ENCODE measurements at places on chromosomes 4 and X.

DNA sequence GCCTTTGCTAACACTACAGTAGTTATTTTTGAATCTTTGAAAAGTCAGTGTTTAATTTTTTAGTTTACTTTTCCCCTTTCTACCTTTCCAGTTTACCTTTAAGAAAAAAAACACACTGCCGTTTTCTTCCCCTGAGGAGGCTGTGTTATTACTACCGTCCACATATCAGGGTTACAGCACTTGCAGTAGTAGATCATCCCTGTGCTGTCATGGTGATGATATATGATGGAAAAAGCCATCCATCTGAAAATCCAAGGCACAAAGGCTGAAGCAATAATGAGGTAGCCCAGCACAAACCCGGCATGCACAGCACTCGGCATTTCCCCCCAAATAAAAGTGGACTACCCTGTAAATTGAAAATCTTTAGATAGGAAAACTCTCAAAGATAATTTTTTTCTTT is 258.7 kb downstream of the CXXC4 start:
- no peak for DNase-seq

GRCh38 chr4:47690611-47691010 is 147.3 kb downstream of the CORIN start:
- DNase-seq, result no peak

GRCh38 chr4:47617607-47618006 is 132.5 kb downstream of the ATP10D start:
- no peak for DNase-seq

- DNase-seq, result no peak
Observed at GRCh38 chr4:8856835-8857621, 14.6 kb downstream of the HMX1 start.

- DNase-seq, result no peak
Observed at GRCh38 chr4:55512922-55513571, 33.7 kb downstream of the CLOCK start.

DNA sequence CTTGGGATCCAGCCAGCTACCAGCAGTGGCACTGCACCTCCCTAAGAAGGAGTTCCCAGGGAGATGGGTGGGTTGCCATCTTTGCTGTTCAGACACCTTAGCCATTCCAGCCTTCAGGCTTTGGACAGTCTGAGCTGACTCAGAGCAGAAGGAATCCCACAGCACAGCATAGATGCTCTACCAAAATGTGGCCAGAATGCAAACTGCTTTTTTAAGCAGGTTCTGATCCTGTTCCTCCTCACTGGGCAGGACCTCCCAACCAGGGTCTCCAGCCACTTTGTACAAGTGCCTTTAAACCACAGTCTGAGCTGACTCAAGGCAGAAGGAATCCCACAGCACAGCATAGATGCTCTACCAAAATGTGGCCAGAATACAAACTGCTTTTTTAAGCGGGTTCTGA is 209.0 kb downstream of the NPNT start:
- DNase-seq, result no peak

GRCh38 chr4:101528526-101528925 is 181.2 kb upstream of the PPP3CA start:
- no peak for DNase-seq

DNA sequence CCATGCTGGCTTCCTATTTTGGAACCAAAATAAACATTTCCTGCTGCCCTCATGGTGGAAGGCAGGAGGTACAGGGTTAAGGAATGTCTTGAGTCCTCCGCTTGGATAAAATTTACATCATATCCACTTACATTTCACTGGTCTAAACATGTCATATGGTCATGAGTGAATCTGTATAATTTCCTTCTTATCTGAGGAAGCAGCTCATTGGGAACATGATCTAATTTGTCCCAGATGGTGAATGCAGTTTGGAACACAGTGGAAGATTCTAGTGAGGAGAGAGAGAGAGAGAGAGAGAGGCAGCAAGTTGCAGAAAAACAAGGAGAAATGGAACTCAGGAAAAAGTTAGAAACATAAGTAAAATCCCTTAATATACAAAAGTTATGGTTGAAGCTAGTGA is 46.8 kb downstream of the MXRA5 start:
- no peak for DNase-seq

GRCh38 chr4:10690185-10690907 is 5.8 kb upstream of the CLNK start:
- DNase-seq, result no peak

GRCh38 chr4:120691106-120691505 is 231.4 kb downstream of the PRDM5 start:
- no peak for DNase-seq

- no peak for DNase-seq
Observed at GRCh38 chrX:71859637-71860036, 51.0 kb upstream of the NHSL2 start.

- no peak for DNase-seq
Observed at GRCh38 chr4:13176741-13177142, 307.4 kb downstream of the RAB28 start.

- DNase-seq, result peak; percentile 41
Observed at GRCh38 chrX:100768679-100769338, 36.9 kb upstream of the SYTL4 start.

- DNase-seq, result no peak
Observed at GRCh38 chr4:168908093-168908492, 102.0 kb downstream of the CBR4 start.

GRCh38 chr4:21884615-21885014 is 64.0 kb downstream of the KCNIP4 start:
- DNase-seq, result no peak

DNA sequence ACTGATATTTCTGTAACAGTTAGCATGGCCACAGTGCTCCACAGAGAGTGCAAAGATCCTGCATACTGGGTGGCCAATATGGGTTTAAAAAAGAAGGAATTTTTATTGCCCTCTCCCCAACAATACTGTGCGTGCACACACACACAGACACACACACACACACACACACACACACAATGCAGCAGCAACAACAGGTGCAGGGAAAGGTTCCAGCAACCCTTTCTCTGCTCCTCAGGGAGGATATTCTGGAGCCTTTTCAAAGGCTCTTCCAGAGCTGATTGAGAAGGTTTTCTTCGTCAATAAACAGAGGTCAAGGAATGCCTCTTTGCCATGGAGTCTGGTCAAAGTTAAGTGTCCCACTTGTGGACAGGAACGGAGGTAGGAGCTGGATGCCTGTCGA is 84.8 kb upstream of the ZFP42 start:
- DNase-seq, result no peak

- DNase-seq, result no peak
Observed at GRCh38 chrX:28177202-28177601, 196.0 kb upstream of the DCAF8L1 start.

- DNase-seq, result no peak
Observed at GRCh38 chrX:140292961-140293360, 211.9 kb downstream of the SOX3 start.

DNA sequence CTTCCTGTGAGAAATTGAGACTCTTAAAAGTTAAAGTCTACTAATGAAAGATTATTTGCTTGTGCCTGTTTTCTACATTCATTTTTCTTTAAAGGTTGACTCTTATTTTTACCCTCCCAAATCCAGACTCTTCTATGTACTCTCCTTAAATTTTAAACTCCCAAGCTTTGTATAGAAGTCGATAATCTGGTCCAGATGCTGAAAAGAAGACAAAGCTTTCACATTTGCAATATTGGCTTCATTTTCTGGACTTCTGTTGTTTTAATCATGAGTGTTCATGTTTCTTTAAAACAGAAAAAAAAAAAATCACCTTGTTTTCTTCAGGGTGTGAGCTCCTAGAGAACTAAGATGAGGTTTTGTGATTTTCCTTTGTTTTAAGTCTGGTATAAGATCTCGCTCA is 53.2 kb upstream of the TBC1D14 start:
- no peak for DNase-seq

DNA sequence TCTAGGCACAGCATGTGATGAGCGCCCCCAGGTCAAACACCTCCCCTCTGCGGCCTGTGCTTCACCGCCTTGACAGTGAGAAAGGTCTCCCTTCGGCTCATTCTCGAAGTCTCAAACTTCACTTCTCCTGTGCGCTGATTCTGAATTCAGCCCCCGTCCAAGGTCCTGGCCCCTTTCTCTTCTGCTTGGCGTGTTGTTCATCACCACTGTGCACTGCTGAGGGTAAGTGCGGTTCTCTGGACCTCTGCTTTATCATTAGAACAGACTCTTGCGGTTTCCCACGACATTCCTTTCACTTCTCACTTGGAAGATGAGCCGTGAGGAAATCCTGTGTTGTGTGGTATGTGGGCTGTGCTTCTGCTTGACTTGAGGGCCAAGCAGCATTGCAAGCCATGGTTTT is 11.9 kb downstream of the HTT-AS start:
- no peak for DNase-seq

DNA sequence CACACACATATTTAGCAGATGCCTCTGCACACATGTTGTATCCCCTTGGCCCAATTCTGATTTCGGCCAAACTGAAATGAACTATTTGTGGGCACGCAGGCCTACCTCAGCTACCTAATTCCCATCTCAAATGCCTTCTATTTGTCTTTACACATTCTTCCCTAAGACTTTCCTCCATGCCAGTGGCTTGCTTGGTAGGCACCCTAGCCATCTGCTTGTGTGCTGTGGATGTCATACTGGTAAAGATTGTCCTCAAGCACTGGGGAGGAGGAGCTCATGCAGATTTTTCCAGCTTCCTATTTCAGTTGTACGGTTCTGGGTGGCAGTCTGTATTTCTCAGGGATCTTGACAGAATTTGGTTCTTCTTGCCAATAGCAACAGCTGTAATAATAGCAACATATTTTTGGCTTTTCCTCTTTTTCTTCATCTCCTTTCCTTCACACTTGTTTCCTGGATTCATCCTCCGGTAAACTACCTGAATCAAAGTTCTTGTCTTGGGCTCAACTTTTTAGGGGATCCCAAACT is 514.3 kb downstream of the ADGRL3 start:
- no peak for DNase-seq

DNA sequence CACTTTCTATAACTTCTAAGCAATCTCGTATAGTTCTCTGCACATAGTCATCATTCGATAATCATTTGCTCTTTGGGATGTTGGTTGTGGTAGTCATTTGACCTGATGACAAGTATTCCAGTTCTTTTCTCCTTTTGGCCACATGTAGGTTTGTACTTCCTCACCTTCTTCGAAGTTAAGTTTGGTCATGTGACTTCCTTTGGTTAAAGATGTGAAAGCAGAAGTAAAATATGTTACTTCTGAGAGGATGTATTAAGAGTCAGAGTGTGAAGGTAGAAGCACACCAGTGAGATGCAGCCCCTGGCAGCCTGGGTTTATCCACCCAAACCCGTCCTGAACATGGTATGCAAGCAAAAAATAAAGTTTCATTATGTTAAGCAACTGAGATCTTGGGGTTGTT is 48.9 kb upstream of the ZNF518B start:
- no peak for DNase-seq

DNA sequence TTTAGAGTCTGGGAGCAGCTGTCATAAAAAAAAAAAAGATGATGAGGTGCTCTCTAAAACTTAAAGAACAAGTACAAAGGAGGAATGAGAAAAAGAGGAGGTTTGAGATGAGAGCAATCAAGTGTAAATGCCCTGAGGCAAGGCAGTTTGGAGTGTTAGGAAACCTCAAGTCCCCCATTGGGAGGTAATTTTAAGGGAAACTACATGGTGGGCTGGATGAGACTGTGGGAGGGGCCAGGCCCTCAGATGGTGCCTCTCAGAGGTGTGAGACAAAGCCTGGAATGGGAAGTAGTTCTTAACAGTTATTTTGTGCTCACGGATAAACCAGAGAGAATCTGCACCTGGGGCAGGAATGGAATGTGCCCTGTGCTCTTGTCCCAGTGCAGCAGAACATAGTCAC is 1.9 kb upstream of the MAGEB3 start:
- DNase-seq, result no peak

DNA sequence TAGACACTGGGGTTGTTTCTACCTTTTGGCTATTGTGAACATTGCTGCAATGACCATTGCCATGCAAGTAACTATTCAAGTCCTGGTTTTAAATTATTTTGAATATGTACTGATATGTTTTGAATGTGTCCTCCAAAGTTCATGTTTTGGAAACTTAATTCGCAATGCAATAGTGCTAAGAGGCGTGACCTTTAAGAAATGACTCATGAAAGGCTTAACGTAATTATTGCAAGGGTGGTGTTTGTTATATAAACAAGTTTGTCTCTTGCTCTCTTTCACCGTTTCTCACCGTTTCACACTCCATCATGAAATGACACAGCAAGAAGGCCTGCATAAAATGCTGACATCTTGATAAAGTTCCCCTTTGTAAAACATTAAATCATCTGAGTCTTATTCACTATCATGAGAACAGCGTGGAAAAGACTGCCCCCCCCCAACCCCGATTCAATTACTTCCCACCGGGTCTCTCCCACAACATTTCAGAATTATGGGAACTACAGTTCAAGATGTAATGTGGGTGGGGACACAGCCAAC is 506.9 kb upstream of the FAM47C start:
- DNase-seq, result no peak

- DNase-seq, result no peak
Observed at GRCh38 chr4:185192059-185192458, 11.7 kb downstream of the CFAP97 start.
